ENCODE measurements at places on chromosomes 1 and 21.

GRCh38 chr1:53125122-53125521 is 17.3 kb downstream of the SLC1A7 start:
- DNase-seq: no peak

GRCh38 chr1:192474080-192474683 is 101.4 kb upstream of the RGS1 start:
- no peak for DNase-seq

- DNase-seq: no peak
These were observed 45.5 kb upstream of the PLXNA2 start for GRCh38 chr1:208289716-208290115.

GRCh38 chr1:58664881-58665280 is 35.0 kb downstream of the MYSM1 start:
- no peak for DNase-seq

DNA sequence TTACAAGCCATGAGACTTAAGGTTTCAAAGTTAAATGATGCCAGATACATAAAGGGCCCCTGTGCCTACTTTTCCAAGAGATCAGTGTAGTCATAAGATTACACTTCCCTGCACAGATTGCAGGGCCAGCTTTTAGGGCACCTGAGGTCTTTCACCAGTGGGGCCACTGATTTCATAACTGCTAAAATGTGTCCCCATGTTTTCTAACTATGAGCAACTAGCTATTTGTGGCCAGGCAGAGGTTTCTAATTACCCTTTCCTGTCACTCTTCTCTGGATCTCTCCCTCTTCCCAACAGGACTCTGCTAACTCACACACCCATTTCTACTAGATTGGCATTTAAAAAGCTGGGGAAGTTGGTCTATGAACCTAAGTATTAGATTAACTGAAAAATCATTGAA is 207.1 kb upstream of the SGIP1 start:
- DNase-seq: no peak

DNA sequence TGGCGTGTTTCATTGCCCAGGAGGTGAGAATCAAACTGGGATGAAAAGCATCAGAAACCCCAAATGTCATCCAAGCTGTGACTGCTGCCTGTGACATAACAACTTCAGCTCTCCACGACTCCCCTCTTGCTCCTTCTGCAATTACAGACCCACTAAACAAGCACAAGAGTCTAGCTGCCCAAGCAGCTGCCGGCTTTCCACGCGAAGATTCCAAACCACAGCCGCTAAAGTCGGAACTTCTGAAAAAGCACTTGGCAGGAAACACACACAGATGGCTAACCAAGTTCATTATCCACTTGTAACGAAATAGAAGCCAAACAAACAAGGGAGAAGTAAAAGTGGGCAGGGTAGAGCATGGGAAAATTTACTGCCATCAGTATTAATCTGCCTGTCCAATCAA is 198.1 kb downstream of the SLC35F3 start:
- no peak for DNase-seq

DNA sequence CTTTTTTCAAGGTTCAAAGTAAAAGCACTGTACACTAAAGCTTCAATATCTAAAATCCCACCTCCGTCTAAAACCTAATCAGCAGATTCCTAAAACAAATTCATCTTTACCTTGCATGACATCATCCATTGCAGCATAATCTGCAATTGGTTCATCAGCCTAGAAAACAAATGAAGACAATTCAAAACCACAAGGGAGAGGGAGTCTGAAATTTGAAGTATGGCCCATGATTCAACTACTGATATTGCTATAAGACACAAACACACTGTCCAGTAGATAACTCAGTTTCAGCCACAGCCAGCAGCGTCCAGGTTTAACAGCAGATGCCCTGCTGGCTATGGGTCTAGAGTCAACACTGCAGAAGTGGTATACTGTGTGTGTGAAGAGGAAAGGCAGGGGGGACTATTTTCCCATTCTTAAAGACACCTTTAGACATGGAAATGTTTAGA is 17.9 kb upstream of the RAP1GAP start:
- no peak for DNase-seq

- DNase-seq: no peak
These were observed 71.0 kb downstream of the PRKCZ start for GRCh38 chr1:2121101-2121691.

- DNase-seq: no peak
These were observed 25.6 kb downstream of the UCHL5 start for GRCh38 chr1:193033610-193034009.

GRCh38 chr21:35988416-35989137 is 71.7 kb downstream of the SETD4 start:
- DNase-seq: no peak

DNA sequence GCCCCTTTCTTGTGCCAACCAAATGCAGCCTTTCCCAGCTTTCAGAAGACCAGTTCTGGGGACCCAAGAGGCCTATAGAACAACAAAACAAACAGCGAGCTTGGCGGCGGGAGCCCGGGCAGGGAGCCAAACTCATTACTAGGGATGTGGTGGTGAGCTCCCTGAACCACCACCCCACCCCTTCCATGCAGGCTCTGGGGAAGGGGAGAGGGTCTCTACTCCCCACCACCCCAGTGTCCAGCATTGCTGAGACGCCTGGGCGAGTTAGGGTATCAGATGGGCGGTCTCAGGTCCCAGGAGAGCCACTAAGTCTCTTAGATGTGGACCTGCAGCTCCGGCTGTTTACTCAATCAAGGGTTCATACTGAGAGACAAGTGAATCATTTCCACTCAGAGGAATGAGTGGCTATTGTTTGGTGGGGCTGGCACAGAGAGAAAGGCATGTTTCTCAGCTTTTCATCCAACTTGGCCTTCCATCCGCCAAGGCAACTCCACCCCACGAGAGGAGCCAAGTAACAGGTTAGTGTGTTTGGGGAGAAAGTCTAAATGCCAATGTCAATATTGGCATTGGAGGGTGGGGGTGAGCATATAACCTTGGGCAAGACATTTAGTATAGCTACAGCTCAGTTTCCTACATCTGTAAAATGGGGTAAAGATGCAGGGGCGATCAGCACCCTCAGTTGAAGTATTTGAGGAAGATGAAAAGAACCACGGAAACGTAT is 40.9 kb downstream of the PLXNA2 start:
- no peak for DNase-seq
